ENCODE measurements at places on chromosomes 2 and 18.

- DNase-seq = no peak
Measured at GRCh38 chr2:177535000-177535399, 142.4 kb downstream of the AGPS start.

- DNase-seq = no peak
Measured at GRCh38 chr2:8546612-8547283, 135.1 kb upstream of the ID2 start.

DNA sequence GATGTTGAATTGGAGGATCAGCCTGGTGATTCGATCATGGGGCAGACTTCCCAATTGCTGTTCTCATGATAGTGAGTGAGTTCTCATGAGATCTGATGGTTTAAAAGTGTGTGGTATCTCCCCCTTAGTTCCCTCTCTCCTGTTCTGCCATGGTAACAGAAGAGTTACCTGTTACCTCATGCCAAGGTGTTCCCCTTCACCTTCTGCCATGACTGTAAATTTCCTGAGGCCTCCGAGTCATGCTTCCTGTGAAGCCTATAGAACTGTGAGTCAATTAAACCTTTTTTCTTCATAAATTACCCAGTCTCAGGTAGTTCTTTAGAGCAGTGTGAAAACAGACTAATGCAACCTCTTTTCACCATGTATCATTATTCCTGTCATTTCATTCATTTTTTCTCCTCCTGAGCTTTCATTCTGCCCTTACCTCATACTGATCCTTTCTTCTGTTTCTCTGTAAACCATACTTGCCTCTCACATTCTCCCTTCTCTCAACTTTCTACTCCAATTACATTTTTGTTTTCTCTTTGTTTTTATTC, 22.0 kb downstream of the STARD6 start:
- no peak for DNase-seq

- no peak for DNase-seq
Measured at GRCh38 chr2:14632133-14632936, at the start of gene LRATD1. Gene LRATD1, plus strand, starts transcription at chr2:14632717. Its CDS starts 1,263 bp downstream, at chr2:14633980.

DNA sequence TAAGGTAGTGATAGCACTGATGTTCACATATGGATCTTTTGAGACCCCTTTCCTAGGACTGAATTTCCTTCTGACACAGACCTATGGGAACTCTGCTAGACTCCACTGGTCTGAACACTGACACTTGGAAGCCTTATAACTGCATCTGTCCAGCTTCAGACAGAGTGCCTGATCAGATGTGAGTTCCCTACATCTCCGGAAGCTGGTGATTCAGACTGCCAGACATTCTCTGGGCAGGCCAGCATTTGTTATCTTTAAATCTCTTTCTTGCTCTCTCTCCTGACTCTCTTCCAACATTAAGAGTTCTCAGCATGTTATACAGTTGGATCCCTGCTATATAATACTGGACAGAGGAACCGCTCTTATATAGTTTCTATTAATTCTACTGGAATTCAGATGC, 408.5 kb downstream of the ZEB2 start:
- DNase-seq = no peak

- DNase-seq = no peak
Measured at GRCh38 chr18:30177056-30177455, 865.5 kb downstream of the DSC3 start.

DNA sequence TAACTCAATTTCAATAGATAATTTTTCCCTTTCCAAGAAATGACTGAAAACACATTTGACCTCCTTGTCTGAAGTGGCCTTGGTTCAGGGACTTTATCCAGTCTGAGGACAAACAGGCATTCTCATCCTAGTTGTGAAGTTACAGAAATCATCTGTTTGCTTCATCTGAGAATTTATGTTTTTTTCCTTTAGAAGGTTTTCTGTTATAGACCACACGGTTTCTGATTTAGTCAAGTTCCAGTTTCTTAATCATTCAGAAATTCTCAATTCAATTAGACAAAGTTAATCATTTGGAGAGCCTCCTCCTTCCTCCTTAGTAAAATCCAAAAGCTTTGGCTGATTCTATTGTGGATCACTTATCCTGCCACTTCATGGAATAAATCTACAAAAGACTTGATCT, 60.9 kb downstream of the ICOS start:
- DNase-seq = no peak

- DNase-seq = no peak
Measured at GRCh38 chr18:78619854-78620253, 359.8 kb upstream of the SALL3 start.

GRCh38 chr2:239329972-239330572, 70.7 kb downstream of the HDAC4 start:
- DNase-seq = no peak

- DNase-seq = no peak
Measured at GRCh38 chr2:143241403-143242088, 112.3 kb downstream of the ARHGAP15 start.

- DNase-seq = no peak
Measured at GRCh38 chr2:42927334-42928160, 135.2 kb upstream of the HAAO start.

DNA sequence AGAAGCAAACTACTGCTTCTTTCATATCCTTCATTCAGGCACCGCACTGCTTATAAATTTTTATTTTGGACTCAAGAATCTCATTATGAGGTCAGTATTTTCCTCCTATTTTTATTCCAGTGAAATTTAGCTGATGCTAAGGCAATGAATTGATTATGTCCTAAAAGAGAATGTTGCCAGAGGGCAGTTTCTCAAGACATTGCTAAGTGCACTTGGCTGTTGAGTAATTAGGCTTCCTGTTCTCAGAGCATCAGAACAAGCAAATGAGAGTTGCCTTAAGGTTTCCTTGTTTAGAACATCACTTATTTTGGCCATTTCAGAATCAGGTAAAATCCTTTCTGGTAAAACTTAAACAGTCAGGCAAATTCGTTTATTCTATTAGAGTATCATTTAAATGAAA, 548.6 kb upstream of the ZEB2 start:
- no peak for DNase-seq

- no peak for DNase-seq
Measured at GRCh38 chr2:62462211-62462610, 43.8 kb downstream of the TMEM17 start.

DNA sequence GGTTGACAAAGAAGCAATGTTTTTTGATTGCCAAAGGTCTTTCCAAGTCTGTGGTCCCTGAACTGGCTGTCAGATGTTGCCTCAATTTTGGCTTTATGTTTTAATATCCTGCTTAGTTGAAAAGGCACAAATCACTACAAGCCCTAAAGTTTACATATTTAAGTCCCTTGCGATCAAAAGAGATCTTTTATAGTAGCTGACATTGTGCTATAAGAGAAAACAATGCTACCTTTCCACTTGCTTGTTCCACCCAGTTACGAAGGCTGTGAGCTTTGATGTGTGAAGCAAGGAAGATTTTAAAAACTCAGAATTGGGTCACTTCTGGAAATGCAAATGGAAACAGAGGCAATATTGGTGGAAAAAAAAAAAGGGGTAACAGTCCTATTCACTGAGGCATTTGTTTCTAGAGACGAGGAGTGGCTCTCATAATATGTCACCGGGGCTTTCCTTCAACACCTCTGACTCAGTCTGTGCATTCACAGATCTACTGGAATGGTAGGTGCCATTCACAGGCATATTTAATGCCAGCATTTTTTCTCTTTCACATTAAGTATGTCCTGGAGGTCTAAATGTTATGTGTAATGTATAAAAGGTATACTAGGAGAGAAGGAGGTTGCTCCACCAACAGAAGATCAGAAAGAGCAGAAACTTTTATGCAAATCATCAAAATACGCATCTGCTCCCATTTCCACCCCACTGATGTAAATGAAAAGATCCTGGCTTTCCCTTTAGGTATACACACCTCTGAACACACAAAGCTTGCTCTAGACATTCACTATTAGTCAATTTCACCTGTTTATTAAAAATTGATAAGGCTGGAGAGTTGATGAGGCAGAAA, 91.8 kb downstream of the TGIF1 start:
- no peak for DNase-seq

DNA sequence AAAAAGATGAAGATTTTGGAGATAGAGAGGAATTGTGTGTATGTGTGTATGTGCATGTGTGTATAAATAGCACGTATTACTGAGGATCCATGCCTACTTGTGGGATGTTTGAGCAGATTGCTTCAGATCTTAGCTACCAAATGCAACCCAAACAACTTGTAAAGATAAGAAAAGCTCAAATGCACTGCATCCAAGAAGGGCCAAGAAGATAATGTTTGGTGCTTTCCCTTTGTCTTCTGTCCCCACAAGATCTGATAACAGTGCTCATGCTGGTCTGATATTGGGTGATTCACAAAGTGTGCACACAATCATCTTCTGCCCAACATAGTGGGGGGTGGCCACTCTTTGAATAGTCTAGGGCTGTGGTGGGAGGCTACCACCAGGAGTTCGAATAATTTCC, 284.8 kb upstream of the CYRIA start:
- no peak for DNase-seq

DNA sequence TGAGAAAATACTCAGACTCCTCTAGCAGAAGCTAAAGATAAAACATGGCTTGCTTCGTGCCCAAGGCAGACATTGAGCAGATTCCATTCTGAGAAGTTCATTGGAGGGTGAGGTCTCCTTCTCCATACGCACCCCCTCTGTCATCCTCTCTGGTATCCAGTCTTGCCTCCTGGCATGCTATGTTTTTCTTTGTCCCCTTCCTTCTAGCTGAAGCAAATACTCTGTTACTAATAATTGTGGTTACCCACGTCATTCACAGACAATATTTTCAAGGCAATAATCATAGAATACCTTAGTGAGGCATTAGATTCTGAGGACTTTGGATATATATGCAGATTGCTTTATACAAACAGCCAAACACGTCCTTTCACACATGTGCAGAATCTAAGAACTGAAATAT, 66.2 kb upstream of the KLF7 start:
- no peak for DNase-seq

GRCh38 chr2:149331023-149331400, 625 bp downstream of the LYPD6 start:
- no peak for DNase-seq

- no peak for DNase-seq
Measured at GRCh38 chr2:141703501-141703900, 427.3 kb downstream of the LRP1B start.

- no peak for DNase-seq
Measured at GRCh38 chr2:47531378-47532042, 128.6 kb downstream of the MSH2 start.

DNA sequence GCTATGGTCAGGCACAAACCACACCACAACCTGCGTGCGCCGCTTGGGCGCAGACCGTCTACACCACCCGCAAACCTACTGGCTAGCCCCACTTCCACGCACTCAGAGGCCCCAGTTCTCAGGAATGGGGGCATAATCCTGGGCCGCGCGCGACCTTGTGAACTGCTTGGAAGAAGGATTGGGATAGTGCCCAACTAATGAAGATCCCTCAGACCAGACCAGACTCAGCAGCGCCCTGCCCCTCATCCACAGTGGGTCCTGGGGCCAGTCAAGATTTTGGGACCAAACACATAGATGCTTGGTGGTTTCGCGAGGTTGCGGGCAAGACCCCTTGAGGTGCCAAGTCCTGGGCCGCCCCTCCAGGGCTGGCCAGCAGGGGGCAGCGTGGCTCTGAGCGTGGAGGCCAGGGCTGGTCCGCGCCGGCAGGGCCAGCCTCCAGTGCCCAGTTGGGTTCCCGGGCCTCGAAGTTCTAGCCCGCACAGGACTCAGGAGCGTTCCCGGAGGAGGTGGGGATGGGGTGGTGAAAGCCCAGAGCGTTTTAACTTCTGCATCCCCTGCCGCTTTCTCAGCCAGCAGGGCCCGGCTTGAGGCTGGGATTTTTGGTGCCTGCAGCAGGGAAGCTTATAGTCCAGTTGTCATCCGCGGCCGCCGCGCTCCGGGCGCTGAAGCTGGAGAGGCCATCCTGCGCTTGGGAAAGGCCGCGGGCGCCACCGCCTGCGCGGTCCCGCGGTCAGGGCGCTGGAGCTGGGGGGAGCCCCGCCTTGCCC, 8.3 kb downstream of the OSR1 start:
- peak; percentile 47 for DNase-seq

- DNase-seq = no peak
Measured at GRCh38 chr2:216066230-216066629, 15.4 kb downstream of the PECR start.

- DNase-seq = no peak
Measured at GRCh38 chr2:229728370-229728769, 14.0 kb upstream of the DNER start.

DNA sequence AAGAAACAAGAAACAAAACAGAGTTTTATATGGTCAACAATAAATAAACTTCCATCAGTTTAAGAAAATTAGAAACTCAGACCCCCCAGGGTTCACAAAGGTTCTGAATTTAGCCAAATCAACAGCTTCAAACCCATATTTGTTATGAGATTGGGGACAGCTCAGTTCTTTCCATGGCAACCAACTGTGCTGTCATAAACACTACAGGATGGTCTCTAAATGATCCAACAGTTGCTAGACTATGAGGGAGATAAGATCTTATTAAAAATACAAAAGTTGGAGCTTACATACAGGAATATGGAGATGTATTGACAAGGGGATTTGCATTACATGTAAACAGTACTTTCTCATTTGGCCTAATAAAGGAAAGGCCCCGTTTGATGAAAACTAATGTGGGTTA, 154.6 kb upstream of the CTAGE1 start:
- no peak for DNase-seq

DNA sequence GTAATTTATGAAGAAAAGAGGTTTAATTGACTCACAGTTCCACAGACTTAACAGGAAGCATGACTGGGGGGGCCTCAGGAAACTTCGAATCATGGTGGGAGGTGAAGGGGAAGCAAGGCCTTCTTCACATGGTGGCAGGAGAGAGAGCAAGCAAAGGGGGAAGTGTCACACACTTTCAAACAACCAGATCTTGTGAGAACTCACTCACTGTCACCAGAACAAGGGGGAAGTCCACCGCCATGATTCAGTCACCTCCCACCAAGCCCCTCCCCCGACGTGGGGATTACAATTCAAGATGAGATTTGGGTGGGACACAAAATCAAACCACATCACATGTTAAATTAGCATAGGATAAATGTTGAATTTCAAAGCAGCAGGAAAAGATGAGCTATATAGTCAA, 56.2 kb downstream of the STRADB start:
- DNase-seq = no peak

DNA sequence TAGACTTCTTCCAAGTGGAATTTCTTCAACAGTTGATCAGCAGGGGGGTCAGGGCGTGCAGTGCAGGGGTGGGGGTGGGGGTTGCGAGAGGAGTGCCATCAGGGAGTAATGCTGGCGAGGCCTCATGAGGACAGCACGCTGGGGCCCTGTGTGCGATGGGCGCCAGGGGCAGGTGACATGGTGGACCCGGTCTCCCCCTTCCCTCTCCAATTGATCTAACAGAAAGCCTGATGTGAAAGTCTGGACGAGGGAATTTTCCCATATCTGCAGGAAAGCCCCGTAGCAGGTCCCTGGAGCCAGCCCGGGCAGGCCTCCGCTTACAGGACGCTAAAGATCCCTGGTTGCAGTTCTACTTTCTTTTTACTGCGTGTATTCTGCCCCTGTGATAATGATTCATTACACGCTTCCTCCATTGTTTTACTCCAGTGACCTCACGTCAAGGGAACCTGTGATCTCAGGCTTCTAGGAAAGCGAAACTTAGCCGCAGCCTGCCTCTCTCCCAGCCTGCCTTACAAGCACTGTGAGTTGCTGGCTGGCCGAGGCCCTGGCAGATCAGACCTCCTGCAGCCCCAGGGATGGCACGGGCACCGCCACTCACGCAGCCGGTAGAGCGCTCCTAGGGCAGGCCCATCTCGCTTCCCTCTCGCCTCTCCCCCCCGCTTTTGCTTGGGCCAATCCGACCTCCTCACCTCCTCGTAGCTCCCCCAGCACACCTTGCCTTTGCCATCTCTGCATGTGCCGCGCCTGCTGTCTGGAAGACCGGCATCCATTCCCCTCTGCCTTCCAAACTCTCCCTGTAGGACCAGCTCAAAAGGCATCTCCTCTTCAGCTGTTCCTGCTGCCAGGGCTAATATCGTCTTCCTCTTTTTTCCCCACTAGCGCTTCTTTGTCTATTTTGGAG, 19.2 kb downstream of the NEURL3 start:
- peak; percentile 67 for DNase-seq

Data from activated CD4-positive, alpha-beta T cell treated with anti-CD3 and anti-CD28 coated beads, Interleukin-2, amount 50 U/mL, for 1 hour (primary cell).